AG09309 (cell line): ENCODE measurements at places on chromosomes 4 and X.

DNA sequence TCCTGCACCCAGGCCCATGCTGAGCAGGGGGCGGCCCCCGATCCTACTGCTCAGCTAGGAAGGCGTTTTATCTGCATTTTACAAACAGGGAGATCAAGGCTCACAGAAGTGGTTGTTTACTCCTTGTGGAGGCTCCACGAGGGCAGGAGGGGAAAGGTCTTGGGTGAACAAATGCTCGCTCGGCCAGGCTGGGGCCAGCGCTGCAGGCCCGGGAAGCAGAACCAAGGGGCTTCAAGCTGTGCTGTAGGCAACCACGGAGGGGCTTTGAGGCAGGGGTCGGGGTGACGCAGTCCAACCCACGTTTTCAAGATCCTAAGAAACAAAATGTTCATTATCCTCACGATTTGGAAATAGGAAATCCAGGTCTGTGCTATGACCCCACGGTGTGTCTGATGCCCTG lies 125.8 kb downstream of the HMX1 start:
- DNase-seq = no peak

DNA sequence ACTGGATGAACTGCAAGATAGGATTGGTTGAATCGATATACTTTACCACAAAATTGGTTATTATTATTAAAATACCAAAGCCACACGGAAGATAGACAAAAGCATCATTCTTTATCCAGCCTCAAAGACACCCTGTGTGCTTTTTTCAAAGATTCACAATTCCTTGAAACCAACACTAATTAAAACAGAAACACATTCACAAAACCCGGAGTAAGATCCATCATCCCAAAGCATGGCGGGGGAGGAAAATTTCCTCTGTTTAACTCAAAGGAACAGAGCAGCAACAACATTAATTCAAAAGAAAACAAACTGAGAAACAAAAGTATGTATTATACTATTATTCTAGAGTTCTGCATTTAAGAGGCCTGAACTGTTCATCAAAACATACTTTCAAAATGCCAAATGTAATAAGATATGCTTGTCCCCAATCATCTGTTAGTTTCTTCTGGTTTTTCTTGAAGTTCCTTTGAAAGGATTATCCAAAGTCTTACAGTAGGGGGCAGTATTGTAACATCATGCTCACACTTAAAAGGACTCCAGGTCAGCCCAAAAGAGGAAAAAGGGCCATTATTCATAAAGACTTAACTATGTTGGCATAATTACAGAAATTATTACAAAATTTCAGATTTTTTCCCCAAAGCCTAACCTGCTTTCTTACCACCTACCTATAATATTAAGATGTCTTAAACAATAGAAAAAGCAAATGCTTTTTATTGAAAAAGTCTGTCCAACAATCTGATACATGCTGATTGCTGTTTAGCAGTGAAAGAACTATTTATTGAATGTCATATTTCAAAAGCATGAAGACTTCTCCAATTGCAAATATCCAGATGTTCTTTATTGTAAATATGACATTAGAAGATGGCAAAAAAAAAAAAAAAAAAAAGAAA lies 168.7 kb downstream of the SCFD2 start:
- DNase-seq = peak; percentile 74

GRCh38 chr4:89382439-89382838 lies 74.8 kb upstream of the GPRIN3 start:
- DNase-seq = no peak

GRCh38 chrX:37783305-37783704 lies 3.4 kb downstream of the CYBB start:
- no peak for DNase-seq

DNA sequence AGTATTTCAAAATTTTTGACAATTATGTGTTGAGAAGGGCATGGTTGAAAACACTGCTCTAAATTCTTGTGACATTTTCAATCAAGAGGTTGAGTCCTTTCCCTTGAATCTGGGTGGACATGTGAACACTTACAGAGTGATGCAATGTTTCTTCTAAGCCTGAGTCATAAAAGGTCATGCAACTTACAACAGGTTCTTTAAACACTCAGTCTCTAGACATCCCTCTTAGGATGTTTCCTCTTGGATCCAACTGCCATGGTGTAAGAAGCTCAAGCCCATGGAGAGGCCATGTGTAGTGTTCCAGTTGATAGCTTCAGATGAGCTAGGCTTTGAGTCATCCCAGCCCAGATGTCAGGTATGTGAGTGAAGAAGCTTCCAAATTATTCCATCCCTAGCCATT lies 232.2 kb upstream of the MAOA start:
- DNase-seq = no peak

DNA sequence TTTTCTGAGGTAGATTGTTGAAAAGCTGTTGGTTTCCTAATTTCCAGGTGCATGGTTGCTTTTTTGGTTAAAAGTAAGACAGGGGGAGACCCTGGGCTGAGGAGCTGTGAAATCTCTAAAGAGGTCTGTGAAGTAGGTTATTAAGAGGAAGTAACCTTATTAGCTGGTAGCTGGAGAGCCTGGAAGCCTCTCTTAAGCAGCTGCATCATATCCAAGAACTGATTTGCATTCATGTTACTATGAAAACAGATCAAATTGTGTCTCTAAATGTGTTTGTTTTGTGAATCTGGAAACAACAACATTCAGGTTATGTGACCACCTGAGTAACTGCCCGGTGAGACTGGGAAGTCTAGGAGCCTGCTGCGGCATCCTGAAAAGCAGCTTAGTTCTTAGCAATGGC lies 54.1 kb downstream of the ARHGAP10 start:
- no peak for DNase-seq

DNA sequence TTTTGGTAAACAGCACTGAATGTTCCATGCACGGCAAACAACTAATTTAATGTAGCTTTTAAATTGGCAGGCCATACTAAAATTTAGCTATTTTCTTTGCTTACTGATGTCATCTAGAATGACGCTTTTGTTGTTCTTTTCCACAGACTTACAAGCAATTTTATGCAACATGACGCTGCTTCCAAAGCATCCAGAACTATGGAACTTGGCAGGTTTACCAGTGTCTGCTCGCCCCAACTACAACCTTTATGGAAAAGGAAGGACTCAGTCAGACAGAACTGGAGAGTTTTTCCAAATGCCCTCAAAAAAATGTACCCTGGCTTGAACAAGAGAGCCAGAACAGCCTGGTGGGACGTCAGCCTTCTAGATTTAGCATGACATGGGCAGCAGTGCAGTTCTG lies 58.7 kb downstream of the ANOS1 start:
- no peak for DNase-seq

- no peak for DNase-seq
These were observed 75.3 kb downstream of the DCUN1D4 start for GRCh38 chr4:51918251-51918650.

GRCh38 chrX:109537324-109537665 lies 651 bp downstream of the NXT2 start:
- peak; percentile 24 for DNase-seq

DNA sequence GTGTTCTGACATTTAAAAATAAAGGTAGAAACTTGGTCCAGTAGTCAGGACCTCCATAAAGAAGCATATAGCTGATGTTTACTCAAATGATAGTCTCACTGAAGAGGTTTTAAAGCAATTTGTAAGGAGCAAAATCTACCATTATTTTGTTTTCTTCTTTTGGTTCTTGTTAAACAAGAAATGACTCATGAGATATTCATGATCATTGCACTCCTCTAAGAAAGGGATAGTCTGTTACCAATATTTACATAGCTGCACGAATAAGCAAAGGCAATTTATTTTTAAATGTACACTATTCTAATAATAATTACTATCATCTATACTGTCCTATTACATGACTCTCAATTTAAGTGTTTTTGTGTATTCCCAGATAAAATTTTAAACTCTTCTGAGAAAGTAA lies 397.9 kb downstream of the FAM47B start:
- DNase-seq = no peak

- no peak for DNase-seq
These were observed 139.5 kb downstream of the PDLIM5 start for GRCh38 chr4:94591289-94591688.

DNA sequence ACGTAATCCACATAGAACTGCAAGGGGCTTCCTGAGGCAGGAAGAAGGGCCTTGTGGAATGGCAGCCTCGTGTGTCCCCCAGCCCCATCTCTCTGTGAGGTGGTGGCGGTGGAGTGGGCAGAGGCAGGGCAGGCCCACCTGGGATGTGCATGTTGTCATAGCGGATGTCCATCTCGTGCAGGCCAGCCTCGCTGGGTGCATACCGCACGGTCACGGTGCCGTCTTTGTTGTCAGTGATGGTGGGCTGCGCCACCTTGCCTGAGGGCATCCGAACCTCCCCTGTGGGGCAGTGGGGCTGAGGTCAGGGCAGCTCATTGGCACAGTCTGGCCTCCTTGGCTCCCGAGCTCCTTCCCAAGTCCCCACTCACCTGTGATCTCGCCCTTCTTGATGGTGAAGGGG lies 20.4 kb downstream of the FLNA start:
- DNase-seq = no peak

DNA sequence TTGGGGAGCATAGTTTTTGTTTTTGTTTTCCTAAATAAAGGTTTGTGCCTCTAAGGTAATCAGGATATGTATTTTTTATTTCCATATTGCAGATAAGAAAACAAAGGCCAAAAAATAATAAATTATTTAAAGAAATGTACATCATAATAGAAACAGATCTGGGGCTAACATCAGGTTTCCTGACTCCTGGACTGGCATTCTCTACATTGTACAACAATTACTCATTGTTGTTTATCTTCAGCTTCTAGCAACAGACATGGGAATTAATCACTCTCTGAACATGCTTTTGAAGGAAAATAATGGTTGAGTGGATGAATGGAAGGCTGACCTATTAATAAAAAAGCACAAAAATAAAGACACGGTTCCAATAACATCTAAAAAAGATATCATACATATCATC lies 146.2 kb downstream of the KCNIP4 start:
- no peak for DNase-seq

DNA sequence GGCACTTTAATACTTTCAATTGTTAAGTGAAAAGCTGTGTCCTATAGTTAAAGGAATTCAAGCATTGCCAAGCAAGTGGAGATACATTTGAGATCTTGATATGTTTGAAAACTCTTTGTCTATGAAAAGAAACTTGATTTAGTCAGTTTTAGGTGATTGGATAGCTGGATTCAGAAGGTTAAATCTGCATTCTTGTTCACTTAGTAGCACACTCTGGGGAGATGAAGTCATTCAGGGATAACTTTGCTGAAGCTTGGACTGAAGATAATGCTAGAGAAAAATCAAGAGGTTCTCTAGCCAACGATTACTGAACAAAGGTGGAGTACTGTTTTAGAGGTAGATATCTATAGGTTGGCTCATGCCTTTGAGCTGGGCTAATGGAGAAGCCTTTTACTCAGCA lies 90.6 kb downstream of the DCAF8L2 start:
- DNase-seq = no peak

GRCh38 chr4:3417448-3417847 lies 24.3 kb upstream of the HGFAC start:
- no peak for DNase-seq

DNA sequence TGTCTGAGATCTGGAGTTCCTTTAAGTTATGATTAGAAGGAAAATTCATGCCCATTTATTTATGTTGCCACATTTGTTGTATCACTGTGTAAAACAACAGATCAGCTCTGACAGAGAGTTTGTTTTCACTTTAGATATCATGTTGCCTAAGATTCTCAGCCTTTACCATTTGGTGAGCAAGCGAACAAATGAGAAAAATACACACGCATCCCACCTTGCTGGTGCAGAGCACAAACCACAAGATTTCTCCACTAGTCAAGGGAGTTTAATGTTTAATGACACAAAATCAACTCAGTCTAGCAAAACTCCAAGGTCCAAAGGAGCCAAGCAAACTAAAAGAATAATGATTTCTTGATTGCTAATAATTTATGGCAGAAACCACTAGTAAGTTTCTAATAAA lies 27.7 kb downstream of the FGF5 start:
- no peak for DNase-seq

DNA sequence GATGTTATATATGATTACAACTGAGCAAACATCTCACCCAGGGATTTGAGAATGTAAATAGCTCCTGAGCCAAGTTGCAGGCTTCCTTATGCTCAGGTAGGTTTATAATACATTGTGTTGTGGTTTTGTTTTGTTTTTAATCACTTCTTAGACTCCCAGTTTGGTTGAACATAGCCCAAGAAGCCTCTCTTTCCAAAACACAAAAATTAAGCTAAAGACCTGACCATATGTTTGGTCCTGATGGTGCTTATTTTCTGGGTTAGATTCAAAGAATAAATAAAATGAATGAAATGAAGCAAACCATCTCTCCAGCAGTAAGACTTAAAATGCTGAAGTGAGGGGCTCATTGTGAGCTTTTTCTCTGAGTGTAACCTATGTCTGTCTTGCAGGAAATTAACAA lies 93.5 kb downstream of the GRXCR1 start:
- DNase-seq = no peak
